ENCODE measurements at places on chromosomes 12 and 14. TPM values are rescaled to one million over a fixed set of nuclear protein-coding genes. Genes with fewer than 3 reads are reported as not detected.

DNA sequence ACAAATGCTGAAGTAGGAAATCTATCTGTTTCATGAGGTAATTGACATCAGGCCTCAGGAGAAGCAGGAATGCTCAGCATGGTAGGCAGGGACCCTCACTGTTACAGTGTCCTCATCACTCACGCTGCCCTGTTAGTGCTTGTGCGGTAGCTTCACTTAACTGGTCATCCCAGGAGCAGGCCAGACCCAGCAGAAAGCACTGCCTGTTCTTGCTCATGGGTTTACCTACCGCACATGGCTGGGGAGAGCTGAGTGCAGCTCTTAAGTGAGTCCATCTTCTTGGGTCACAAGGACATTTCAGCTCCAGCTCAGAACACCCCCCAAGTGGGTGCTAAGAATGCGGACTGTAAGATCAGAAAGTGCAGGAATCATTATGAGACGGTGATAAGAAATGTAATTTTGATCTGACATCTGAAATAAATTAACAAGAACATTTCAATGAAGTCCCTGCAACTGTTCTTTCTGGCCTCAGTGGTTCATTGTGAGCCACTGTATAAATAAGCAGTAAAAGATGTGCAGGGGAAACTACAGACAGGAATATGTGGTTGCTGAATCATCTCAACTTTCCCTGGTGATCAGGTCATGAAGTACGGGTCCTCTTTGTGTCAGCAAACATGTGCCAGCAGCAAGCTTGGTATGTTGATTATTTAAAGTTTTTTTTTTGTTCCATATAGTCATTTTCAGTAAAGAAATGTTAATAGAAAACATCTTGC lies 757.7 kb upstream of the TMEM132C start:
- H3K27ac ChIP-seq, result no peak overlapping the region
- DNase-seq, result no peak
- no peaks in the 10 kb centered on the region for H3K27me3 ChIP-seq
- no peaks in the 10 kb centered on the region for H3K4me1 ChIP-seq

Gene FAM90A1
- 0.09 TPM for polyA plus RNA-seq

DNA sequence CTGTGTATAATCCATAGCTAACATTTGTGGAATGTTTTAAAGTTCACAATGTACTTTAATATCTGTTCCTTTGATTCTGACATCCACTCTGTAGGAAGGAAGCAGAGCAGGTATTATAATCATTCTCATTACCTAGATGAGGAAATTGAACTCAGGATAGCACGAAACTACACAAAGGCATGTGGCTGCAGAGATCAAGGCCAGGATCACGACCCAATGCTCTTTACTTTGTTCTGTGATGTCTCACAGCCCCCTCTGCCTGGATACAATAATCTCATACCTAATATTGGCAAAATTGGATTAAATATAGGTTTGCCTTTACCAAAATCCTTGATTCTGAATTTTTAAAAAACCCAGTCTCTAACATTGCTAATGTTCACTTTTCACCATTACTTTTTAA lies 298.0 kb upstream of the KITLG start:
- no peaks in the 10 kb centered on the region for H3K4me1 ChIP-seq
- no peak overlapping the region for H3K4me3 ChIP-seq
- no peak for DNase-seq
- no peaks in the 10 kb centered on the region for H3K36me3 ChIP-seq

DNA sequence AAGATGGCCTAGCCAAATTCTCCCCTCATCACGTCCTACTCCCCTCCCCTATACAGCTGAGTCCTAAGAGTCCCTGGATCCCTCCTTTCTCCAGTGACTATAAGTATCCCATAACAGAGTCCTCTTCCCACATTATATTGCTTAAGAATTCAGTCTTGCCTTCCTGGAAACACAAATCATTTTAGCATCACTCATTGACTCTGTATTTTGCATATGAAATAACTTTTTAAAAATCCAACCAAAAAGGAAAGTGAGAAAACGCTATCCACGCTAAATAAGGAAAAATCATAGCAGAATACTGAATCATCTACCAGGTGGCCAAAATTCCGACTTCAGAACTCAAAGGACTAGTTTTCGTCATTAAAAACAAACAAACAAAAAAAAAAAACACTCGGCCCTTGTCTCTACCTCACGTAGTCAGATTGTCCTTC lies 130.2 kb downstream of the GCH1 start:
- no peaks in the 10 kb centered on the region for H3K36me3 ChIP-seq
- no peak overlapping the region for H3K4me3 ChIP-seq
- H3K4me1 ChIP-seq, result peaks cover 11% of the 10 kb centered on the region
- no peak for DNase-seq

Gene SLC7A8
- 123 TPM for polyA plus RNA-seq

- H3K36me3 ChIP-seq, result no peaks in the 10 kb centered on the region
- H3K4me1 ChIP-seq, result no peaks in the 10 kb centered on the region
- no peak overlapping the region for H3K27ac ChIP-seq
- no peaks in the 10 kb centered on the region for H3K27me3 ChIP-seq
- no peak overlapping the region for H3K4me3 ChIP-seq
- DNase-seq, result no peak
Measured at GRCh38 chr12:110930348-110931314, 10.3 kb upstream of the MYL2 start.

GRCh38 chr12:65681226-65681625 lies 143.1 kb upstream of the HMGA2 start:
- no peaks in the 10 kb centered on the region for H3K36me3 ChIP-seq
- no peaks in the 10 kb centered on the region for H3K27me3 ChIP-seq
- H3K4me1 ChIP-seq, result no peaks in the 10 kb centered on the region

- peaks cover 6% of the 10 kb centered on the region for H3K4me1 ChIP-seq
- no peak overlapping the region for H3K4me3 ChIP-seq
- H3K36me3 ChIP-seq, result no peaks in the 10 kb centered on the region
- no peaks in the 10 kb centered on the region for H3K27me3 ChIP-seq
- DNase-seq, result no peak
Measured at GRCh38 chr12:106269150-106269771, 21.4 kb upstream of the CKAP4 start.

- DNase-seq, result no peak
- H3K4me1 ChIP-seq, result no peaks in the 10 kb centered on the region
- no peaks in the 10 kb centered on the region for H3K36me3 ChIP-seq
- no peak overlapping the region for H3K27ac ChIP-seq
- H3K27me3 ChIP-seq, result no peaks in the 10 kb centered on the region
Measured at GRCh38 chr14:61877768-61878167, 115.5 kb downstream of the SNAPC1 start.

GRCh38 chr12:130916241-130916911 lies 37.3 kb upstream of the ADGRD1 start:
- H3K27ac ChIP-seq, result no peak overlapping the region
- peak; percentile 81 for DNase-seq
- H3K4me3 ChIP-seq, result no peak overlapping the region

GRCh38 chr12:527241-527640 lies 67.5 kb downstream of the B4GALNT3 start:
- no peak for DNase-seq
- H3K27me3 ChIP-seq, result no peaks in the 10 kb centered on the region
- no peaks in the 10 kb centered on the region for H3K36me3 ChIP-seq
- H3K4me3 ChIP-seq, result no peak overlapping the region

DNA sequence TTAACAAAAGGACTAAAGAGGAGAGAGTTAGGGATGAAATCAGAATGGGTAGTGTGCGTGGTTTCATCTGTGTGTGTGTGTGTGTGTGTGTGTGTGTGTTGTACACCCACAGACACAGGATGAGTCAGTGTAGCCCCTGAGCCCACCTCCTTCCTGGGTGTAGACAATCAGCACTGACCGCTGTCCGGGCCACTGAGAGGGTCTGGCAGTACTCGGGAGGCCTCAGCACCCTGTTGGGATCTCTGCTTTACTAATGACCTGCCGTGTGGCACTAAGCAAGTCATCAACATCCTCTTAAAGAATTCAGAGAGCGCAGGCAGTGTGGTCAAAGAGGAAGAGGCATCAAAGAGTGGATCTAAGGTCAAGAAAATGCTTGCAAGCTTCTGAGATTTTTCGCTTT lies 112.6 kb downstream of the PRMT8 start:
- DNase-seq, result no peak
- H3K4me3 ChIP-seq, result no peak overlapping the region
- peaks cover 46% of the 10 kb centered on the region for H3K27me3 ChIP-seq

GRCh38 chr14:45254771-45255170 lies 1.8 kb upstream of the MIS18BP1 start:
- H3K4me1 ChIP-seq, result no peaks in the 10 kb centered on the region
- DNase-seq, result no peak
- H3K4me3 ChIP-seq, result no peak overlapping the region
- H3K27me3 ChIP-seq, result no peaks in the 10 kb centered on the region
- H3K27ac ChIP-seq, result no peak overlapping the region
- no peaks in the 10 kb centered on the region for H3K36me3 ChIP-seq

DNA sequence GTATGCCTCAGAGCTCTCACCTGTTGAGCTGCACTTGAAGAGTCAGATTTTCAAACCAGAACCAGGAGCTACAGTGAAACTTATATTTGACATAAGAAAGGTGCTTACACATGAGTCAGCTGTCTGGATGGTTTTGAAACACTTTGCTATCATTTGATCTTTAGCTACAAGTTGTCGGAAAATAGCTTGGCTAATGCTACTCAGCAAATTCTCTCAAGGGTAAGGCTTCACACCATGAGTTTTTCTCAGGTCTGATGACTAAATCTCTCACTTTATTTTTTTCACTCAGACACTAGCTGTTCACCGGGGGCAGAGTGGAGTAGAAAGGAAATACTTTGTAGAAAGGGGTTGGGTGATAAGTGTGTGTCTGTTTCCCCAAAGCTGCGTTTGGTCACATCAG lies 171.8 kb downstream of the FLRT2 start:
- H3K36me3 ChIP-seq, result no peaks in the 10 kb centered on the region
- H3K27ac ChIP-seq, result no peak overlapping the region
- no peak overlapping the region for H3K4me3 ChIP-seq
- no peaks in the 10 kb centered on the region for H3K4me1 ChIP-seq
- DNase-seq, result peak; percentile 26

DNA sequence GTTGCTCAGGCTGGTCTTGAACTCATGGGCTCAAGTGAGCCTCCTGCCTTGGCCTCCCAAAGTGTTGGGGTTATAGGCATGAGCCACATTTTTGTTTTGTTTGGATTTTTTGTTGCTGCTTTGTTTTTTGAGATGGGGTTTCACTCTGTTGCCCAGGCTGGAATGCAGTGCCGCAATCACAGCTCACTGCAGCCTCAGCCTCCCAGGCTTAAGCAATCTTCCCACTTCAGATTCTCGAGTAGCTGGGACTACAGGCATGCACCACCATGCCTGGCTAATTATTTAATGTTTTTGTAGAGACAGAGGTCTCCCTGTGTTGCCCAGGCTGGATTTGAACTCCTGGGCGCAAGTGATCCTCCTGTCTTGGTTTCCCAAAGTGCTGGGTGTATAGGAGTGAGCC lies 5.7 kb upstream of the PLEK2 start:
- no peak overlapping the region for H3K27ac ChIP-seq
- H3K4me3 ChIP-seq, result no peak overlapping the region
- peaks cover 8% of the 10 kb centered on the region for H3K4me1 ChIP-seq
- no peak for DNase-seq

Gene MAP3K9
- polyA plus RNA-seq, result 4.4 TPM

- no peak overlapping the region for H3K27ac ChIP-seq
- H3K4me1 ChIP-seq, result no peaks in the 10 kb centered on the region
- H3K36me3 ChIP-seq, result no peaks in the 10 kb centered on the region
- no peak overlapping the region for H3K4me3 ChIP-seq
- DNase-seq, result peak; percentile 90
Measured at GRCh38 chr12:110826592-110827200, 20.1 kb upstream of the CCDC63 start.

GRCh38 chr12:122753319-122753650 lies 661 bp downstream of the DENR start:
- no peaks in the 10 kb centered on the region for H3K36me3 ChIP-seq
- H3K4me3 ChIP-seq, result peak overlapping the region; percentile 45
- no peaks in the 10 kb centered on the region for H3K27me3 ChIP-seq

Gene SLCO1B3
- 0.17 TPM for polyA plus RNA-seq

GRCh38 chr14:75725481-75725880 lies 64.4 kb downstream of the TTLL5 start:
- no peak overlapping the region for H3K4me3 ChIP-seq
- no peak for DNase-seq
- no peaks in the 10 kb centered on the region for H3K4me1 ChIP-seq
- no peaks in the 10 kb centered on the region for H3K27me3 ChIP-seq
- H3K27ac ChIP-seq, result peak overlapping the region; percentile 2

- H3K27me3 ChIP-seq, result no peaks in the 10 kb centered on the region
- no peaks in the 10 kb centered on the region for H3K4me1 ChIP-seq
- DNase-seq, result no peak
- H3K4me3 ChIP-seq, result no peak overlapping the region
Measured at GRCh38 chr12:126608607-126609175, 1543.5 kb downstream of the AACS start.

DNA sequence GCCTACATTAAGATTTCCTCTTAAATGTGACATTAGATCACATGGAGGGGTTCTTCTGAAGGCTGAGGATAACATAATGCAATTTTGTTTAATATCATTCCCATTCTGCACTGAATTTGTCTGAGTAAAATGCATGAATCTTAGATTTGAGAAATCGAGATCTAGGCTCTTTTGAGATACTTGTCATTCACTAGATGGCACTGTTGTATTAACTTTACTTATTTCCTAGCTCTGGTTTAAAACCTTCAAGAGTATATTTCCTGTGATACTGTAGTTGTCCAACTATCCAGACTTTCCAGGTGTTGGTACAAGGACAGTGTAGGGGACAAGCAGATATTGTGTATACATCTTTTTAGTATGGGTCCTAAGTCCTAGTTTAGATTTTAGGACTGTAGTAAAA lies 91.7 kb upstream of the SEL1L start:
- H3K4me3 ChIP-seq, result no peak overlapping the region
- H3K4me1 ChIP-seq, result no peaks in the 10 kb centered on the region
- DNase-seq, result peak; percentile 46
- H3K36me3 ChIP-seq, result no peaks in the 10 kb centered on the region
- no peak overlapping the region for H3K27ac ChIP-seq

Gene CLEC7A
- polyA plus RNA-seq, result 1.3 TPM

DNA sequence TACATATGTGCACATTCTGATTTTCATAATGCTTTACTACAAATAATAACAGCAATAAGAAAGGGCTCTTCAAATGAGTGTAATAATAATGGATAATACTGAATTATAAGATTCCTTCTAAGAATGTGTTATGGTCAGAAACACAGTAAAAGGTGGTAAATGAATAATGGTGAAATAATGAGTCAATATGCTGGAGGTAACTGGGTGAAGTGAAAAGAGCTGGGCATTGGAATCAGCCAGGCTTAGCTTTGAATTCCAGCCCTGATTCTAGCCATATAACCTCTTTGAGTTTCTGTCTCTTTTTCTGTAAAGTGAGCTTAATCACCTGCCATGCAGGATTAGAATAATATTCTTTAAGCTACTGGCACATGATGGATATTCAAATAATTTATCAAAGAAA lies 39.1 kb downstream of the PLEKHA5 start:
- H3K27me3 ChIP-seq, result no peaks in the 10 kb centered on the region
- no peak overlapping the region for H3K27ac ChIP-seq
- no peak overlapping the region for H3K4me3 ChIP-seq
- peaks cover 33% of the 10 kb centered on the region for H3K4me1 ChIP-seq
- no peaks in the 10 kb centered on the region for H3K36me3 ChIP-seq

Measured in hepatocyte (in vitro differentiated cells).